ENCODE measurements at places on chromosomes 5 and 9. TPM values are rescaled to one million over a fixed set of nuclear protein-coding genes. Genes with fewer than 3 reads are reported as not detected.

- H3K4me3 ChIP-seq: no peak overlapping the region
- H3K27ac ChIP-seq: no peak overlapping the region
- H3K4me1 ChIP-seq: peaks cover 4% of the 10 kb centered on the region
- no peak for DNase-seq
- H3K27me3 ChIP-seq: no peaks in the 10 kb centered on the region
Measured at GRCh38 chr5:116504593-116505166, 69.9 kb downstream of the SEMA6A start.

DNA sequence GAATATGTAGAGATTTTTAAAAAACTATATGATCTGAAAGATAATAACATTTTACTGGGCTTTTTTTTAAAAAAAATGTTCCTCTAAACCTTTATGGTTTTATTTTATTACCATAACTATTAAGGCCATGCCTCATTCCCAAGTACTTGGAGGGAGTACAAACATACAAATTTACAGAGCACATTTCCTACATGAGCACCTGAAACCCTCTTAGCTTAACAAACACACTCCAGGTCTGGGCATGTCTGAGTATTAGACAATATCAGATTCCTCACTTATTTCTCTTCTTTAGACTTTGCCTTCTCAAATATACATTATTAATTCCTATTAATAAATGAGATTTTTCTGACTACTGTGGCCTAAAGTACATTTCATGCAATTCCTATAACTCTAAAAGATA is 319.2 kb downstream of the SLCO4C1 start:
- H3K27ac ChIP-seq: no peak overlapping the region
- H3K4me3 ChIP-seq: no peak overlapping the region
- no peaks in the 10 kb centered on the region for H3K4me1 ChIP-seq

- no peaks in the 10 kb centered on the region for H3K27me3 ChIP-seq
- H3K4me1 ChIP-seq: no peaks in the 10 kb centered on the region
- no peak for DNase-seq
Measured at GRCh38 chr5:1129711-1130055, 17.8 kb upstream of the SLC12A7 start.

- no peak for DNase-seq
- no peaks in the 10 kb centered on the region for H3K4me1 ChIP-seq
- no peaks in the 10 kb centered on the region for H3K36me3 ChIP-seq
- no peaks in the 10 kb centered on the region for H3K27me3 ChIP-seq
- no peak overlapping the region for H3K27ac ChIP-seq
- H3K4me3 ChIP-seq: no peak overlapping the region
Measured at GRCh38 chr5:167720259-167720658, 571.2 kb upstream of the WWC1 start.

BSPRY gene
- total RNA-seq: not detected

SPARC gene
- 2,293 TPM for total RNA-seq

CYLC2 gene
- not detected for total RNA-seq

ZNF622 gene
- total RNA-seq: 13.1 TPM

GRCh38 chr5:119382169-119382568 is 26.4 kb downstream of the TNFAIP8 start:
- no peak overlapping the region for H3K27ac ChIP-seq
- H3K36me3 ChIP-seq: no peaks in the 10 kb centered on the region
- no peak for DNase-seq

SLC45A2 gene
- 0.58 TPM for total RNA-seq

GRCh38 chr5:13477118-13477737 is 467.3 kb downstream of the DNAH5 start:
- H3K27ac ChIP-seq: no peak overlapping the region
- H3K4me1 ChIP-seq: no peaks in the 10 kb centered on the region
- DNase-seq: no peak
- no peaks in the 10 kb centered on the region for H3K27me3 ChIP-seq
- H3K4me3 ChIP-seq: no peak overlapping the region

GRCh38 chr9:97567182-97567893 is 65.8 kb downstream of the TSTD2 start:
- no peak overlapping the region for H3K4me3 ChIP-seq
- H3K4me1 ChIP-seq: peaks cover 18% of the 10 kb centered on the region
- DNase-seq: no peak
- H3K27ac ChIP-seq: peak overlapping the region; percentile 57

- peak overlapping the region; percentile 55 for H3K4me3 ChIP-seq
- no peaks in the 10 kb centered on the region for H3K36me3 ChIP-seq
Measured at GRCh38 chr9:35116539-35116897, 856 bp upstream of the ATOSB start.

DNA sequence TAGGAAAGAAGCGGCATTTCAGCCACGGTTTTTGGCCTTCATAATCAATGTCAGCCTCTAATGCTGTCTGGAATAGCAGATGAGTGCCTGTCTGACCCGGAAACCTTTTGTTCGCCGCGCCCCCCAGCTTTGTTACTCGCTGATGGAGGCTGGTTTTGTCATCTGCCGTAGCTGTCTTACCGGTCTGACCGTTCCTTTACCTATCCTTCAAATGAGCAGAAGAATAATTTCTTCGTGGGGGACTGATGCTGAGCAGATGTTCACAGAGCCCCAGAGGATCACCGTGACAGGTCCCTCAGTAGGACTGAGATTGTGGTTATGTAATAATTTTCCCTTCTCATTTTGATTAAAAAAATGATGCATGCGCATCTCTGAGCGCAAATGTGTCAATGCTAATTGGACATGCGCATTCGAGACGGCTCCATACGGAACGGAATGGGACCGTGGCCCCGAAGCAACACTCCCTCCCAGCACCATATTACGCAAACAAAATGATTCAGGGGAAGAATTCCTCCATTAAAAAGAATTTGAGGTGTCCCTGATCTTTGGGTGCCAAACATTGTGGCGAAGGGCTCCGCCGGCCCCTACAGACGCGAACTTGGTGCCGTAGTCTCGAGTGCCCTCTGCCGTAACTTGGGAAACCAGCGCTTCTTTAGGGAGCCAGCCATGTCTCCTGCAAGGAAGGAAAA is 27.6 kb downstream of the TLX3 start:
- H3K4me3 ChIP-seq: no peak overlapping the region
- H3K27me3 ChIP-seq: no peaks in the 10 kb centered on the region
- H3K27ac ChIP-seq: no peak overlapping the region

NTRK2 gene
- 6.5 TPM for total RNA-seq

DNA sequence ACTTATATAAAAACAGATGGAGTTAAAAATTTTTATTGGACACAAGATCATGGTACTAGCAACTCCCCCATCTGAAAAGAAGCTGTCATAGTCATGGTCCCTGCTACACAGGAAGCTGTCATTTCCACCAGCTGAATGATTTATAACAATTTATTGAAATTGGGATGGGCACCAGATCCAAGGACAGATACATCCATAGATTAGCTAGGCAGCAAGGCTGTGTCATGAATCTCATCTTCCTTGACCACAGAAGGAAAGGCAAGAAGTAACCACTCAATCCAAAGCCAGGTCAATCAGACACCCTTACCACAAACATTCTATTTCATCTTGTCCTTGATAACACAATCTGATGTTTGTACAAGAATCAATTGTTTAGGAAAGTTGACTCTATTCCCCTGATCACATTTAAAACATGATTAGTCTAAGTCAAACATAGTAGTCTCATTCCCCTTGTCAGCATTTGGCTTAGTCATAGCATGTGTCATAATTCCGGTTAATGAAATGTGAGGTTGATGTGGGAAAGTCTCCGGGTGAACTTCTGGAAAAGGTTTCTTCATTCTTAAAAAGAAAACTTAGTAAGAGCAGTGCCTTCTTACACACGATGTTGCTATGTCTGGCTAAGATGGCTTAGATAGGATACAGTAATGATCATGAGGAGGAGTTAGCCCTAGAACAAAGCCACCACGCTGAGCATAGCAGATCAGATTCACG is 462.6 kb upstream of the PAPPA start:
- H3K36me3 ChIP-seq: no peaks in the 10 kb centered on the region
- DNase-seq: no peak
- H3K27ac ChIP-seq: no peak overlapping the region
- no peaks in the 10 kb centered on the region for H3K27me3 ChIP-seq
- no peaks in the 10 kb centered on the region for H3K4me1 ChIP-seq

GRCh38 chr5:133618141-133618540 is 5.8 kb upstream of the FSTL4 start:
- H3K27me3 ChIP-seq: peaks cover 16% of the 10 kb centered on the region
- H3K27ac ChIP-seq: no peak overlapping the region
- no peaks in the 10 kb centered on the region for H3K4me1 ChIP-seq
- no peak overlapping the region for H3K4me3 ChIP-seq
- H3K36me3 ChIP-seq: no peaks in the 10 kb centered on the region

DNA sequence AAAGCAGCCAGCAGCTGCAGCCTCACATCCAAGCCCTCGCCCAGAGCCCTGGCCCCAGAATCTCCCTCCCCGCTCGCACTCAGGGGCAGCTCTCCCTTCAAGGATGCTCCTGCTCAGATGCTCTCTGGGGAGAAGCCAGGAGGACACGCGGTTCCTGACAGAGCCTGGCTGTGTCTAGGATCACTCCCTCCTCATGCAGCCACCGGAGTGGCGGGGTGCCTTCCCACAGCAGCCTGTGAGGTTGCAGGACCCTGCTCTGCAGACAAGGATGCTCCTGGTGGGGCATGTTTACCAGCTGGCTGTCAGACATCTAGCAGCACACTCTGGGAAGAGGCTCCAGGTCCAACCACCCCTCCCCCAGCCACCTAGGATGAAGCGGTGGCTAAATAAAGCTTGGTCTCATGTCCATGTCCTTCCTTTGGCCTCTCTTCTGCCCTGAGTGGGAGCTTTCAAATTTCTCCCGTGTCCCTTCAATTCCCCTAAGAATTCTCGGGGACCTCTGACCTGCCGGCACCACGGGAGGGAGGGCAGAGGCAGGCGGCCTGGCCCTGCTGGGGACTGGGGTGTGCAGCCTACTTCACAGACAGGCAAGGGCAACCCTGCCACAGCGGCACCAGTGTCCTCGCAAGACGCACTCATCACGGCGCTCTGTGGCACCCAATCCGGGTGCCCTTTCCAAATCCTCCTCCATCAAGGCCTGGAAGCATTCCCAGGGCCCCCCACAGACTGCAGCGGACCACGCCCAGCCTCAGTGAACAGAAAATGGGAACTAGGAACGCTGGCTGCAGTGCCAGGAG is 88.3 kb upstream of the SARDH start:
- no peaks in the 10 kb centered on the region for H3K36me3 ChIP-seq
- peak; percentile 54 for DNase-seq
- H3K4me3 ChIP-seq: no peak overlapping the region

DNA sequence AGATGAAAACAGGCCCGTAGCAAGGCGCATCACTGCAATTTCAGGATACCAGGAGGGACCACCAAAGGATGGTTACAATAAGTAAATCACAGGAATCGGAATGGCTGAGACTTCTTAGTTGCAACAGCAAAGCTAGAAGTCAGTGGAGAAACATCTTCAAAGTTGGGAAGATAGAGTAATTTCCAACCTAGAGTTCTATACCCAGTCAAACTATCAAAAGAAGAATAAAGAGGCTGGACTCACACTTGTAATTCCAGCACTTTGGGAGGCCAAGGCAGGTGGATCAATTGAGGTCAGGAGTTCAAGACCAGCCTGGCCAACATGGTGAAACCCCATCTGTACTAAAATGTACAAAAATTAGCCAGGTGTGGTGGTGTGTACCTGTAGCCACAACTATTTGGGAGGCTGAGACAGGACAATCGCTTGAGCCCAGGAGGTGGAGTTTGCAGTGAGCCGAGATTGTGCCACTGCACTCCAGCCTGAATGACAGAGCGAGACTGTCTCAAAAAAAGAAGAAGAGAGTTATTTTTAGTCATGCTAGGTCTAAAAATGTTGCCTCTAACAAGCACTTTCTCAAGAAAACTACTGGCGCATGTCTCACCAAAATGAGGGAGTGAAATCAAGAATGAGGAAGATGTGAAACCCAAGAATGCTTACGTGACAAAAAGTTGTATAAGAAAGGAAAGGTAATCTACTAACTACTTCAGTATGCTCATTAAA is 267.7 kb downstream of the DENND1A start:
- no peak for DNase-seq
- no peak overlapping the region for H3K4me3 ChIP-seq
- H3K27ac ChIP-seq: no peak overlapping the region
- no peaks in the 10 kb centered on the region for H3K4me1 ChIP-seq
- no peaks in the 10 kb centered on the region for H3K36me3 ChIP-seq

DNA sequence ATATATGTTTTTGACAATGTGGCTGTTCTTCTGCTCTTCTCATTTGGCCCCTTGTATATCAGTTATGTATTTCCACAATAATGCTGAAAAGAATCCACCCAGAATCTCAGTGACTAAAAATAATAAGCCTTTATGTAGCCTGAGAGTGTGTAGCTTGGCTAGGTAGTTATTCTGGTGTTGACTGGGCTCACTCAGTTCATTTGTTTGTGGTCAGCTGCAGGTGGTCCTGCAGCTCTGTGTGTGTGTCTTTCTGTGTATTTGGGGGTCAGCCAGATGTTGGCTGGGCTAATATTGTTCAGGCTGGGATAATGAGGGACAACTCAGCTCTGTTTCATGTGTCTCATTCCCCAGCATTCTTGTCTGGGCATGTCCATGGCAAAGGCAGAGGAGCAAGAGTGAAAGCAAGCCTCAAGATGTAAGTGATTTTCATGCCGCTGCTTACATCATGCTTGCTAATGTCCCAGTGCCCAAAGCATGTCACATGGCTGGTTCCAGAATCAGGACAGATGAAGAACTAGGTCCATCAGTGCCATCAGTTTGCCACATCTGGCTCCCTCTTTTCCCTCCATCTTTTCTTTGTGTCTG is 162.8 kb downstream of the KCTD16 start:
- no peak for DNase-seq
- no peaks in the 10 kb centered on the region for H3K36me3 ChIP-seq
- H3K4me1 ChIP-seq: no peaks in the 10 kb centered on the region
- H3K4me3 ChIP-seq: no peak overlapping the region
- no peak overlapping the region for H3K27ac ChIP-seq

DNA sequence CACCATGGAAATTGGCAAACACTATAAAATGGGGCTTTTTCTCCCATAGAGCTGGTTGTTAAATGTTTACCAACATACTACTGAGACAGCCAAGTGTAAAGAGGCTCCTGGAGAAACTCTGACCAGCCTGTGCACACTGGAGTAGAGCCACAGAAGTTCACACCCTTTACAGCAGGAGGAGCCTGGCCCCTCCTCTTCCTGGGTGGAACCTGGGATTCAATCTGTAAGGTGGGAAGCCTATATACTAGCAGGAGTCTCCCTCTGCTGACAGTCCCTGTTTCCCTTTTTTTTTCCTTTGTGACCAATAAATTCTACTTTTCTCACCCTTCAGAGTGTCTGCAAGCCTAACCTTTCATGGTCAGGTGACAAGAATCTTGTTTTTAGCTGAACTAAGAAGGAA is 10.4 kb upstream of the SLC30A5 start:
- H3K27me3 ChIP-seq: no peaks in the 10 kb centered on the region
- H3K36me3 ChIP-seq: no peaks in the 10 kb centered on the region
- H3K4me3 ChIP-seq: no peak overlapping the region

FAM81B gene
- not detected for total RNA-seq

TMEM252 gene
- total RNA-seq: not detected

DNA sequence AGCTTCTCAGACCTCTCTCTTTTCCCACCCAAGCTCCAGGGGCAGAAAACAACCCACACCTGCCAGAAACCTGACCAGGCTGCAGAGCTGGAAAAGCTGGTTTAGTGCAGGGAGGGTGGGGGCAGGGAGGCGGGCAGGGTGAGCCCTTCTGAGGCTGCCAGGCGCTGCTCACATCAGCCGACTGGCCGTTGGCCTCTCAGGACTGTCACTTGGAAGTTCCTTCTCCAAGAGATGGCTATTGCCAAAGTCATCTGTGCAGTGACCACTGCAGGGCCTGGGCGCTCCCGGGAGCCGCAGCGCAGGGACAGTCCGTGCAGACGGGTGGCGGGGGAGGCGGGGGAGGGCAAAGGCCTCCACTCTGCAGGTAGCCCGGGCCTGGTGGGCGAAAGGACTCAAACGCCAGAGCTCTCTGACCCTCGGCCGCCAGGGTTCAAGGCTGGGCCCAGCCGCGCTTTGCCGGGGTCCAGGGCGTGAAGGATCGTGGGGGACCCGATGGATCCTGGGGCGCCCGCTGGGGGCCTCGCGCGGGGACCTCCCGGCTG is 205.0 kb upstream of the IER5L start:
- peaks cover 11% of the 10 kb centered on the region for H3K4me1 ChIP-seq
- peak overlapping the region; percentile 50 for H3K4me3 ChIP-seq
- H3K27me3 ChIP-seq: no peaks in the 10 kb centered on the region
- peak overlapping the region; percentile 84 for H3K27ac ChIP-seq
- no peaks in the 10 kb centered on the region for H3K36me3 ChIP-seq
